ENCODE measurements at places on chromosomes 3 and 15.

- no peak for DNase-seq
Observed at GRCh38 chr3:151635905-151636304, 97.8 kb upstream of the AADACL2 start.

DNA sequence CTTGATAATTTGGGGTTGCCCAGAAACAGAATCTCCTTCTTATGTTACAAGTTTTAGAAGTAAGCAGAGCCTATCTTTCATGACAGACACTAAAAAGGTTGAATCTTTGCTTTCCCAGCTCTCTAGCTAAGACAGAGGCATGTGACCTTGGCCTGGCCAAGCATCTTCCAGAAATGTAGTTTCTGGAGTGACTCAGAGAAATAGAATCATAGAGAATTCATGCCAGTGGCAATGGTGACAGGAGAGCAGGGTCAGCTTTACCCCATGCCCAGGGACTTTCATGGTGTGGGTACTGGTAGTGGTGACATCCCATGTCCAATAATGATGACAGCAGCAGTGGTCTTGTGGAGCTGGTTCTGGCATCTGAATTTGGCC lies 4.0 kb upstream of the PARP6 start:
- no peak for DNase-seq

DNA sequence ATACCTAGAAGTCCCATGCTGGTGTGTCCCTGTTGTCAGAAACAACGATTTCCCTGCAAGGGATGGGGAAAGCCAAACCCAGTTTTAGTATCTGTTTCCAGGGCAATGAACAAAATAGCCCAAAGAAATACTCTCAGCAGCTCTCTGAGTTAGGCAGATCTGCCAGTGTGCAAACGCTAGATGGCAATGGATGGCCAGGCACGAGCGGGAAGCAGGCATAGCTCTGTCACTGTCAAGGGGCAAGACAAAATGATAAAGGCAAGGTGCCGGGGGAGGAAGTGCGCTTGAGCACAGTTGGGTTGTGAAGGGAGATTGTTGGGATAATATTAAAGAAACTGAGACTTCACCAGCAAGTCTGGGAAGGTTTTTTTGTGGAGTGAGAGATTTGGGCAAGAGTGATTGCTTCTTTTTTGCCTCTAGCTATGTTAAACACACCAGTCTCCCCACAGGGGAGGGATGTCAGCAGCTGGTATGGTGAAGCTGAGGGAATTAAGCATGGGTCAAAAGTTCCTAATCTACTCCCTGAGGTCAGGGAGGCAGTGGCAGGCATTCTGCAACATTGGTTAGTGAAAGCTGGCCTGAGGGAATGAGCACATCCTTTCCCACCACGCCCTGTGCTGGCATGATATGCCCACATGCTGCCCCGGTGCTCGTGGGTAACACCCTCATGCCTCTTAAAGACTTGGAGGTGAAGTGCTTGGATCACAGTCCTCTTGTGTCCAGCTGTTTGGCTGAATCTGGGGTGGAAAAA lies 117.5 kb downstream of the PDCD6IP start:
- DNase-seq, result peak; percentile 69

DNA sequence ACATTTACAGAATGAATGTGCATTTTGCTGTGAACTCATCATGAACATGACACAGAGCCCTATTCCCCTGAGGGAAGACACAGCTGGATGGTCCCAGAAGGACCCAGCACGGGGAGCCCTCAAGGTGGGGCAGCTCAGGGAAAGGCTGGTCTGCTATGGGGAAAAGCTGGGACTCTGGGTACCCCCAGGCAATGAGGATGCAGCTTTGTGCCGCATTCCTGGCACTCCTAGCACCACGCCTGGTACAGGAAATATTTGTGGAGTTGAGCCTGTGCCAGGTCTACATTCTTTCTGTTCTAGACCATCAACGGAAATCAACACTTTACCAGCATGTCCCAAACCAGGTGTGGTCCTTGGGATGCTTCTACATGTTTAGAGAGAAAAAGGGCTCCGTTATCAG lies 74.0 kb downstream of the SRGAP3 start:
- no peak for DNase-seq

DNA sequence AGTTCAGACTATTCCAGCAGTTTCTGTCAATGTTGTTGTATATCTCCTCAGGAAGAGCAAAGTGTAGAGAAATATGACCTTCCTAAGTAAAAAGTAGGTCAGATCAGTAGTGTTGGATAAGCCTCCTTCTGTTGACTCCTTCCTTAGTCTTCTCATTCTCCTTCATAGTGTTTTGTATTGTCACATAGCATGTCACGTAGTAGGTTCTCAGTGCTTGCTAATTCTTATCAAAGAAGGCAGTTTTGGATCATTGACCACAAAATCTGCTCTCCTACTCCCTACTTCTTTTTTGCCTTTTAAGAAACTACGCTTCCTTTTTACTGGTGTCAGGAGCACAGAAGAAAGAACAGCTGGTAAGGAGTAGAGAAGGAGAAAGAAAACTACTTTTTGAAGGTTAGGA lies 1.0 kb upstream of the MGA start:
- no peak for DNase-seq

- DNase-seq, result peak; percentile 78
Observed at GRCh38 chr3:183541235-183541655, 14.3 kb downstream of the KLHL6 start.

DNA sequence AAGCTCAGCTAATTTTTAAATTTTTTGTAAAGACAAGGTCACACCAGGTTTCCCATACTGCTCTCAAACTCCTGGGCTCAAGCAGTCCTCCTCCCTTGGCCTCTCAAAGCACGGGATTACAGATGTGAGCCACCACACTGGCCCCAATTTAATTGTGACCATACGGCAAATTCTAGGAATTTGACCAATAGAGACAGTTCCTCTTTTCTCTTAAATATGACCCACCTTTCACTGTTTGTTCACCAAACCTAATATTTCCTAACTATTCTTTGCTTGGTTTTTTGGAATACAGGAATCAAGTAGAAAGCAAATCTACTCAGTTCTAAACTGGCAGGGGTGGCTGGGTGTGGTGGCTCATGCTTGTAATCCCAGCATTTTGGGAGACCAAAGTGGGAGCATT lies 264.0 kb downstream of the SHQ1 start:
- no peak for DNase-seq

DNA sequence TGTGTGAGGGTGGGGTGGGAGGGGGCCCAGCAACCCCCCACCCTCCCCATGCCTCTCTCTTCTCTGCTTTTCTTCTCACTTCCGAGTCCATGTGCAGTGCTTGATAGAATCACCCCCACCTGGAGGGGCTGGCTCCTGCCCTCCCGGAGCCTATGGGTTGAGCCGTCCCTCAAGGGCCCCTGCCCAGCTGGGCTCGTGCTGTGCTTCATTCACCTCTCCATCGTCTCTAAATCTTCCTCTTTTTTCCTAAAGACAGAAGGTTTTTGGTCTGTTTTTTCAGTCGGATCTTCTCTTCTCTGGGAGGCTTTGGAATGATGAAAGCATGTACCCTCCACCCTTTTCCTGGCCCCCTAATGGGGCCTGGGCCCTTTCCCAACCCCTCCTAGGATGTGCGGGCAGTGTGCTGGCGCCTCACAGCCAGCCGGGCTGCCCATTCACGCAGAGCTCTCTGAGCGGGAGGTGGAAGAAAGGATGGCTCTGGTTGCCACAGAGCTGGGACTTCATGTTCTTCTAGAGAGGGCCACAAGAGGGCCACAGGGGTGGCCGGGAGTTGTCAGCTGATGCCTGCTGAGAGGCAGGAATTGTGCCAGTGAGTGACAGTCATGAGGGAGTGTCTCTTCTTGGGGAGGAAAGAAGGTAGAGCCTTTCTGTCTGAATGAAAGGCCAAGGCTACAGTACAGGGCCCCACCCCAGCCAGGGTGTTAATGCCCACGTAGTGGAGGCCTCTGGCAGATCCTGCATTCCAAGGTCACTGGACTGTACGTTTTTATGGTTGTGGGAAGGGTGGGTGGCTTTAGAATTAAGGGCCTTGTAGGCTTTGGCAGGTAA lies 8.1 kb downstream of the FAM131A start:
- peak; percentile 68 for DNase-seq

DNA sequence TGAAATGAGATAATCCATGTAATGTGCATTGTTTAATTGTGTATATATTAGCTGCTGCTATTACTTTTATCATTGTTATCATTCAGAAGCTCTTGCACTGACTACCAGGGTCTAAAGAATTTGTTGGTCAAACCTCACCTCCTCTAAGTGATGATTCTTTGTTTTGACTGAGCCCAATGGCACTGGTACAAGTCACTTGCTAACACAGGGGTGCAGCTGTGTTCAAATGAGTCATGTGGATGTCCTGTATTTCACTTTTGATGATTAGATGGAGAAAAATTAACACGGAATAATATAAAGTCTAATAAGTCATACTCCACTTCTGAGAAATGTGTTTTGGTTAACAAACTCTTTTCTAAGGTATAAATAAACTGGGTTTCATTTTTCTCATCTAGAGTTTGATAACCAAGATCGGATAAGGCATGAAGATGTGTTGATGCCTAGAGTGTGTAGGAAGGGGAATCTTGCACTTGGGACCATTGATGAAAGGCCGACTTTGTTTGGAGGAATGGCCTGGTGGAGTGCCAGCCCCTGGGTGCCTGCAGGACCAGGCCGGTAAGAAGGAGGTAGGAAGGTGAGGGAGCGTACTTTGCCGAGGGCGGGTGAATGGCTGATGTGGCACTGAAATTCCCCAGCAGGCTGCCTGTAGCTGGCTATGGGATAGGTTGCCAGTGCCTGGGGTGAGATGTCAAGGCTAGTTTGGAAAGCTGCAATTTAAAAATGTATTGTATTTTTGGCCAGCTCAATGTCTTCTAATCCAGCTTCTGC lies 244.7 kb upstream of the ZPLD1 start:
- DNase-seq, result no peak

DNA sequence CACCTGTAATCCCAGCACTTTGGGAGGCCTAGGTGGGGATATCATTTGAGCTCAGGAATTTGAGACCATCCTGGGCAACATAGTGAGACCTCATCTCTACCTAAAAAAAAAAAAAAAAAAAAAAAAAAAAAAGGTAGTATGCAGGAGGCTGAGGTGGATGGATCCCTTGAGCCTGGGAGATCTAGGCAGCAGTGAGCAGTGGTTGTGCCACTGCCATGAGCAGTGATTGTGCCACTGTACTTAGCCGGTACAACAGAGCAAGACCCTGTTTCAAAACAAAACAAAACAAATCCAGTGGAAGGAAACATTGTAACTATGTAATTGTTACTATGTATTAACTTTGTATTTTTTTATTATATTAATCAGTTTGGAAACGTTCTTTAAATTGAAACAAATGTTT lies 5.9 kb downstream of the FEM1B start:
- DNase-seq, result no peak

DNA sequence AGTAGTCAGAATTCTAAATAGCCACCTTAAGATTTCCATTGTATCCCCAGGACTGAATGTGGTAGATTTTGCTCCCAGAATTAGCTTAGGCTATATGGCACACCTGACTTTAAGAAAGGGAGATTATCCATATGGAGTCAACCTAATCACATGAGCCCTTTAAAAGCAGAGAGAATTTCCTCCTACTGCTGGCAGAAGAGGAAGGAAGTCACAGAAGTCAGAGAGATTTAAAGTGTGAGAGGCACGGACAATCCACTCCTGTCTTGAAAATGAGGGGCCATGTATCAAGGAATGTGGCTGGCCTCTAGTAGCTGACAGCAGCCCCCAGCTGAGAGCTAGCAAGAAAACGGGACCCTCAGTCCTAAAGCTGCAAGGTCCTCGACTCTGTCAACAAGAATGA lies 26.8 kb downstream of the LRRC31 start:
- DNase-seq, result no peak

GRCh38 chr15:74869372-74869725 lies 3.8 kb downstream of the SCAMP2 start:
- DNase-seq, result no peak

- DNase-seq, result no peak
Observed at GRCh38 chr3:149509526-149509925, 35.0 kb downstream of the TM4SF4 start.

GRCh38 chr3:156218353-156218744 lies 98.0 kb downstream of the KCNAB1 start:
- DNase-seq, result no peak

DNA sequence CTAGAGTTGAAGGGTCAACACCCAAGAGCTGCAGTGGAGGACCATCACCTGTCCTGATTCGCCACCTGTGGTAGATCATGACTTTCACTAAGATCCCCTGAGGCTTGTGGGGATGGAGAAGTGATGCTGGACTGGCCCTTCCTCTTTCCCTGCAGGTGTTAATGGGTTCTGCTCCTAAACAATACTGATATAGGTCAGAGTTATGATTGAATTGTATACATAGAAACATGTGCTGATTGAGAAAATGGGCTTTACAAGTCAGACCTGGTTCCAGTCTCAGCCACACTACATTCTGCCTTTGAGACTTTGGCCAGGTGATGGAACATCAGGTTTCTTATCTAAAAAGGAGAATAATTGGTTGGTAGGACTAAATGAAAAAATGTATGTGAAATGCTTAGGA lies 418.9 kb upstream of the TPRG1 start:
- no peak for DNase-seq

DNA sequence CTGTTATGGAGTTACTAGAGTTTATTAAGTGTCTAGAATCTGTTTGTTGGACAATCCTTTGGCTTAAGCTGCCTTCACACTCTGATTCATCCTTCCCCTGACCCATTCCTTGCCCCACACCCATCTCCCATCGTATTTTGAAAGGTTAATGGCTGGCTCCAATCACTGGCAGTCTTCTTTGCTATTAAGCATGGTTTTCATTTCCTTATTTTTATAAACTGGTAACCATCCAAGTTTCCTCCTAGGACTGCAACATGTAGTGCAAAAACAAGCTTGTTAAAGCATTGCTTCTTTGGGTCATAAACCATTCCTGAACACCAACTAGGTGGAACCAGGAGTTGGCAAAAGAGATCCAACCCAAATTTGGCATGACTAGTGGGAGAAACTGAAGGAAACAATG lies 148.4 kb downstream of the DTWD1 start:
- no peak for DNase-seq

DNA sequence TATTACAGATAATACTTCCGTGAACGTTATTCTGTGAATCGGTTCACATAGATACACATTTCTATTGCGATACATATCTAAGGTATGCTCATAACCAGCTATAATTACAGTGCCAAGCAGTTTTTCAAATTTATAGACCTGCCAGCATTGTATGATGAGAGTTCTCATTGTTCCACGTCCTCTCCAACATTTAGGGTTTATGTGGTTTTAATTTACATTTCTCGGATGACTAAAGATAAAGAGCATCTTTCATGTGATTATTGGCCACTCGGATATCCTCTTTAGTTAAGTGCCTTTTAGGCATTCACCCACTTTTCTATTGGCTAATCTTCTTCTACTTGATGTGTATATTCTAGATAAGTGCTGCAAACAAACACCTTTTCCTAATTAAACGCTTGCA lies 134.7 kb upstream of the CCDC54 start:
- no peak for DNase-seq

- DNase-seq, result no peak
Observed at GRCh38 chr15:38665586-38666305, 101.1 kb upstream of the RASGRP1 start.

- DNase-seq, result no peak
Observed at GRCh38 chr15:22806664-22807063, 20.2 kb downstream of the NIPA1 start.

DNA sequence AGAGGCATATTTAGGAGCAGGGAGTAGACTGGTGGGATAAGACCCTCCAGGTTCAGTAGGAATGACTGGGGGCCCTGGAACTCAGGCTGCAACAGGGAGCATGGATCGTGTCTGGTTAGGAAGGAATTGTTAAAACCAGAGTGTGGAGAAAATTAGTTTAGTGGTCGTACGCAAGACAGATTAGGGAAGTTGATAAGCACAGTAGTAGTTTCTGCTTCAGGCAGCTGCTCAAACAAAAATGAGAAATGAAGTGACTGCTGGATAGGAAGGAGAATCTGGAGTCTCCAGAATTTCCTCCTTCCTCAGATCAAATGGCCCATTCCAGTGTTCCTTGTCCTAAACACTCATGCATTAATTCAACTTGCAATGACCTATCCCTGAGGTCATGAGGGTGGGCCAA lies 11.2 kb downstream of the MYD88 start:
- peak; percentile 85 for DNase-seq

GRCh38 chr3:52533623-52534280 lies at the start of gene NT5DC2:
Gene NT5DC2 (minus strand): TSS chr3:52533857. CDS start chr3:52533737, 120 bp downstream.
- DNase-seq, result peak; percentile 72

Measured in SK-N-DZ (cell line).